ENCODE measurements at places on chromosomes 12 and 14. TPM values are rescaled to one million over a fixed set of nuclear protein-coding genes. Genes with fewer than 3 reads are reported as not detected.
A peak's percentile ranks its signal among the peaks of the same experiment; 100 is the strongest.

DNA sequence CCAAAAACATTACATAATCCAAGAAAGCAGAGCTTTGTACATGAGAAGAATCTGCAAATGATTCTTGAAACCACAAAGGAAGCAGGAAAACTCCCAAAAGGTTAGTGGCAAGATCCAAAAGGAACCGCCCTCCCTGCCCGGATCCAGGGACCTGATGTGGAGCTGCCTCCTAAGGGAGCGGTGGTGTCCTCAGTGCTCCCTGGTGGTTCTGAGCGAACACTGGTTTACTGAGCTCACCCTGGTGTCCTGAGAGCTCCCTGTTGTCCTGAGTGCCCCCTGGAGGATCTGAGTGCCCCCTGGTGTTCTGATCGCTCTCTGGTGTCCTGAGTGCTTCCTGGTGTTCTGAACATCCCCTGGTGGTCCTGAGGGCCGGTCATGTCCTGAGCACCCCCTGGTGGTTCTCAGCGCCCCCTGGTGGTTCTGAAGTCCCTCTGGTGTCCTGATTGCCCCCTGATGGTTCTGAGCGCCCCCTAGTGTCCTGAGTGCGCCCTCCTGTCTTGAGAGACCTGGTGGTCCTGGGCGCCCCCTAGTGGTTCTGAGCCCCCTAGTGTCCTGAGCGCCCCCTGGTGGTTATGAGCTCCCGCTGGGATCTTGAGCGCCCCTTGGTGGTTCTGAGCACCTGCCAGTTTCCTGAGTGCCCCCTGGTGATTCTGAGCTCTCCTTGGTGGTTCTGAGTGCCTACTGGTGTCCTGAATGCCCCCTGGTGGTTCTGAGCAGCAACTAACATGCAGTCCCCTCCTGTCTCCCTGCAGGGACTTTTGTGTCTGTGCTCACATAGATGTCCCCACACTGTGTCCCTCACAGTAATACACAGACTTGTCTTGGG, 891.1 kb downstream of the TMEM121 start:
- no peaks in the 10 kb centered on the region for H3K36me3 ChIP-seq
- peaks cover 17% of the 10 kb centered on the region for H3K27me3 ChIP-seq
- peak; percentile 85 for DNase-seq
- no peak overlapping the region for H3K27ac ChIP-seq
- no peak overlapping the region for H3K4me3 ChIP-seq

Gene GPX2
- not detected for total RNA-seq

Gene WNT1
- total RNA-seq = 0.60 TPM

DNA sequence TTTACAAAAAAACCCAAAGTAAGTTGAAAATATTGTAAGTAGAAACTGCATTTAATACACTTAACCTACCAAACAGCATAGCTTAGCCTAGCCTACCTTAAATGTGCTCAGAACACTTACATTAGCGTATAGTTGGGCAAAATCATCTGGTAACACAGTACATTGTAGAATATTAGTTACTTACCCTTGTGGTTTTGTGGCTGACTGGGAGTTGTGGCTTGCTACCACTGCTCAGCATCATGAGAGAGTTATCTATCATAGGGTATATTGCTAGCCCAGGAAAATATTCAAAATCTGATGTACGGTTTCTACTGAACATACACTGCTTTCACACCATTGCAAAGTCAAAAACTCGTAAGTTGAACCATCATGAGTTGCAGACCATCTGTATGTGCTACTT, 141.7 kb upstream of the GARIN6 start:
- no peak for DNase-seq
- H3K27ac ChIP-seq = no peak overlapping the region
- H3K4me3 ChIP-seq = no peak overlapping the region

Gene DNAJC22
- total RNA-seq = not detected

DNA sequence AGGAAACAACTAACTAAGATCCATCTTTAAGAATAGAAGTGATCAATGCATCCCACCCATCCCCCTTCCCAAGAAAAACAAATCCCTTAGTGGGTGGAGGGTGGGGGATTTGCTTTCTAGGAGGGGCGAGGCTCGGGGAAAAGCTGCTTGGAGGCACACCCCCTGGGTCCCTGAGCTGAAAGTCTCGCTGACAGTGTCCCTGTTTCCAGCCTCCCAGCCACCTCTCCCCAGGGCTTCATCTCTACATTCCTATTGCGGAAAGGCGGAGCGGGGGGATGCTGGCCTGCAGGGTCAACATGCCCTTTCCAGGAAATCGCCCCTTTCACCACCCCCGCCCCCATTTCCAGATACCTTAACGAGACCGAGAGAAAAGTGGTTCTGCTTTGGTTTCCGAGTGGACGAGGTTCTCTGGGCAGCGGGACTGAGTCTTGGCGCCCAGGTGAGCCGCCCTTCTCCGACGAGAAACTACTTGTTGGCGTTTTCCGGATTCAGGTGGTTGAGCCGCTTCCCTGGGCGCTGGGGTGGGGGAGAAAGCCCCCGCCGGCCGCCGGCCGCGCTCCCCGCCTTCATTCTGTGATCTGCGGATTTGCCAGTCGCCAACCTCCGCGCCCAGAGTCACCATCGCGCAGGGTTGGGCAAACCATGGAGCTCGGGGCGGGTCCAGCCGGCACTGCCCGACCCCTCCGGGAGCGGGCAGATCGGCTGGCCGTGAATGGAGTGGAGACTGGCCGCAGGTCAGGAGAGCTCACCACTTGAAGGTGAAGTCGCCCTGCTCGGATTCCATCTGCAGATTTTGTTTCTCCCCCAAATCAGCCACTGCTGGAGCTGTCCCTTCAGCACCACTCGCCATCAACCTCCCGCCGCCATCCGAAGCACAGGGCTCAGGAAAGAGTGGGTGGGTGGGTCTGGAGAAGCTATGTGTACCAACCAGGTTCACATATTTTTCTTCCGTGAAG, 505 bp downstream of the KCNC2 start:
- H3K27me3 ChIP-seq = peaks cover 34% of the 10 kb centered on the region
- DNase-seq = no peak
- H3K36me3 ChIP-seq = no peaks in the 10 kb centered on the region
- no peaks in the 10 kb centered on the region for H3K4me1 ChIP-seq
- no peak overlapping the region for H3K4me3 ChIP-seq

Gene NFATC4
- not detected for total RNA-seq

Gene SLC5A8
- not detected for total RNA-seq

DNA sequence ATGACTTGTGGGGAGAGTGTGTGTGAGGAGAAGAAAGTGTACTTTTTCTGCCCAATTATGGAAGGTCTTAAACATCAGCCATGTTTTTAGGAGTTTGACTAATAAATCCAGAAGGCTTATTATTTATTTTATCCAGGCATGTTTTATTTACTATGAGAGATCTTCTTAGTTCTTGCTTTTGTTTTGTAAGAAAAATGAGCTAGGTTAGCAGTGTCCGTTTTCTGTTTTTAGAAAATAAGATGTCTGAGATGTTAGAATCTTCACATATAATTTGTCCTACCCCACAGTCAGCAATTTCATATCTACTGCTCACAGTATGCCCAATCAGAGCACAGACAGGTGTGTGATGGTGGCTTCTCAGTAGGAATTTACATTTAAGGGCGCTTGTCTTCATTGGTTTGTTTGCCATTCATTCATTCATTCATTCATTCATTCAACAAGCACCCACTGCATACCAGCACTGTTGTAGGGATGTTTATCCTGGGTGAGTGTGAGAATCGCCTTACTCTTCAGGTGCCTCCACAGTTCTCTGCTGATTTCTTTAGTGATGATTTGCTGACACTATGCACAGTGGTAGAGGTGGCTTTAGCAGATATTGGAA, 83.2 kb downstream of the CRADD start:
- peaks cover 12% of the 10 kb centered on the region for H3K4me1 ChIP-seq
- no peaks in the 10 kb centered on the region for H3K36me3 ChIP-seq
- H3K27me3 ChIP-seq = peaks cover 12% of the 10 kb centered on the region

Gene P2RX7
- 6.5 TPM for total RNA-seq

DNA sequence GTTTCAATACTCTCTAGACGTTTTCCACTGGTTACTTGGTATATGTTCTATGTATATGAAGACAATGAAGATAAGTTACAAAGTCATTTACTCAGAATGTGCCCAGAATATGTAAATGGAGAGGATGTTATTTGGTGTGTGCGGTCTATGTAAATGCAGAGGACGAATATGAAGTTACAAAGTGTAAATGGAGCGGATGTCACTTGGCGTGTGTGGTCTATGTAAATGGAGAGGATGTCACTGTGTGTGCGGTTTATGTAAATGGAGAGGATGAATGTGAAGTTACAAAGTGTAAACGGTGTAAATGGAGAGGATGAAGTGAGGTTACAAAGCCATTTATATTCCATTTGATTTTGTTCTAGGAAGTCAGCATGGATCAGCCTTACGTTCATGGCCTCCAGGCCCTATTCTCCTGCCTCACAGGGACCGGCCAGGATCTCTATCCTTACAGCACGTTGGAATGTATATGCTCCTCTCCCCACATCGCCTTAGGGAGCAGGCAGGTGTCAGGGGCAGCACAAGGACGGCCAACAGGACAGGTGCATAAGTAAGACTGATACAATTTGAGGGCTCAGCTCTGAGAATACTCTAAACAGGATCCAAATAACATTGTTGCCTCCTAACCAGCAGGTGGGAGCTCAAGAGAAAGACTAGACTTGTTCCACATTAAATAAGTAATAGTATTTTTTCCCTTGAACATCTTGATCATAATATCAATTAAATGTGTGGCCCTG, 42.4 kb downstream of the GLRX5 start:
- H3K4me3 ChIP-seq = no peak overlapping the region
- DNase-seq = no peak
- H3K27me3 ChIP-seq = no peaks in the 10 kb centered on the region
- no peaks in the 10 kb centered on the region for H3K4me1 ChIP-seq
- H3K27ac ChIP-seq = no peak overlapping the region

Gene TBX3
- not detected for total RNA-seq

GRCh38 chr12:109607618-109608017, 34.0 kb downstream of the MVK start:
- no peak overlapping the region for H3K4me3 ChIP-seq
- H3K27me3 ChIP-seq = peaks cover 18% of the 10 kb centered on the region
- no peak for DNase-seq
- H3K36me3 ChIP-seq = no peaks in the 10 kb centered on the region
- H3K27ac ChIP-seq = no peak overlapping the region
- no peaks in the 10 kb centered on the region for H3K4me1 ChIP-seq

DNA sequence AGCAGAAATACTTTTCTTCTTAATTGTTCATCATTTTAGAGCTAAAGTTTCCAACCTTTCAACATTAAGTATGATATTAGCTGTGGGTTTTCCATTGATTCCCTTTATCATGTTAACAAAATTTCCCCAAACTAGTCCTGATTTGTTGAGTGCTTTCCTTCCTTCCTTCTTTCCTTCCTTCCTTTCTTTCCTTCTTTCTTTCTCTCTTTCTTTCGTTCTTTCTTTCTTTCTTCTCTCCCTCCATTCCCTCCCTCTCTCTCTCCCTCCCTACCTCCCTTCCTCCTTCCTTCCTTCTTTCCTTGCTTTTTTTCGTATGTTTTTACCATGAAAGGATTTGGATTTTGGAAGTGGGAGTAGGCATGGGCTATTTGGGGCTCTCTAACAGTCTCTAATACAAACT, 133.5 kb downstream of the LMNTD1 start:
- H3K27ac ChIP-seq = no peak overlapping the region
- no peak overlapping the region for H3K4me3 ChIP-seq
- H3K4me1 ChIP-seq = no peaks in the 10 kb centered on the region
- no peak for DNase-seq
- peaks cover 31% of the 10 kb centered on the region for H3K27me3 ChIP-seq
- H3K36me3 ChIP-seq = no peaks in the 10 kb centered on the region

Gene TGFB3
- total RNA-seq = 3.9 TPM

DNA sequence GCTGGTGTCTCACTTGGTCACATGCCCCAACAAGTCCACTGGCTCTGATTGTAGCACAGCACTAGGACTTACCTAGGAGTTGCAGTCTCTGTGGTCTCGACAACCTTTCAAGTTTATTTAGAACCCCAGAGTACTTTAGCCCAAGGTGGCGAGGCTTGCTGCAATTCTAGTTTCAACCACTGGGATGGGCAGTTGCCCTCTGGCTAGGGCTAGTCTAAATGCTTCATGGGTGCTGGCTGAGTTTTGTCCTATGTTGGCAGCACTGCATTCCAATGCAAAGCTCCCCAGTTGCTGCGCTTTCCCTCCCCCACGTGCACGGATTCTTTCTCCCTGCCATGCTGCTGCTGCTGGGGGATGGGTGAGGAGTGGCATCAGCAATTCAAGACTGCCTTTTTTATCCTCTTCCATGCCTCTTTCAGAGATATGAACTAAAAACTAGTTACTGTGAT, 207.9 kb downstream of the SYNE2 start:
- no peak overlapping the region for H3K27ac ChIP-seq
- peaks cover 3% of the 10 kb centered on the region for H3K36me3 ChIP-seq
- no peaks in the 10 kb centered on the region for H3K4me1 ChIP-seq
- DNase-seq = no peak
- no peaks in the 10 kb centered on the region for H3K27me3 ChIP-seq
- H3K4me3 ChIP-seq = no peak overlapping the region

Gene LUM
- not detected for total RNA-seq

- peaks cover 48% of the 10 kb centered on the region for H3K4me1 ChIP-seq
- H3K27me3 ChIP-seq = no peaks in the 10 kb centered on the region
- DNase-seq = peak; percentile 25
- peak overlapping the region; percentile 27 for H3K27ac ChIP-seq
- peak overlapping the region; percentile 34 for H3K4me3 ChIP-seq
These were observed 43.4 kb downstream of the ELK3 start for GRCh38 chr12:96237465-96238077.

GRCh38 chr14:34604995-34605394, 25.0 kb downstream of the SNX6 start:
- peaks cover 62% of the 10 kb centered on the region for H3K36me3 ChIP-seq
- H3K27me3 ChIP-seq = no peaks in the 10 kb centered on the region
- no peak for DNase-seq
- no peak overlapping the region for H3K27ac ChIP-seq
- H3K4me3 ChIP-seq = no peak overlapping the region

- H3K4me1 ChIP-seq = peaks cover 17% of the 10 kb centered on the region
- peak overlapping the region; percentile 98 for H3K27ac ChIP-seq
- peaks cover 2% of the 10 kb centered on the region for H3K36me3 ChIP-seq
- peak overlapping the region; percentile 99 for H3K4me3 ChIP-seq
- DNase-seq = peak; percentile 36
These were observed 557 bp downstream of the COPS7A start for GRCh38 chr12:6724409-6724797.

- no peaks in the 10 kb centered on the region for H3K36me3 ChIP-seq
- DNase-seq = no peak
- no peaks in the 10 kb centered on the region for H3K27me3 ChIP-seq
- no peak overlapping the region for H3K4me3 ChIP-seq
- H3K27ac ChIP-seq = no peak overlapping the region
These were observed 149.8 kb upstream of the SFSWAP start for GRCh38 chr12:131561051-131561450.

Data from activated T-helper 2 cell treated with anti-CD3 and anti-CD28 coated beads, Interferon-gamma antibody, Interleukin-2, Interleukin-4, amounts not matched to agents 10 μg/mL and 5 μg/mL and 100 μg/mL, durations not matched to agents 14 hours and 24 hours and 36 hours (primary cell).